Natural killer cell (primary cell): ENCODE measurements at places on chromosomes 13 and 19.

DNA sequence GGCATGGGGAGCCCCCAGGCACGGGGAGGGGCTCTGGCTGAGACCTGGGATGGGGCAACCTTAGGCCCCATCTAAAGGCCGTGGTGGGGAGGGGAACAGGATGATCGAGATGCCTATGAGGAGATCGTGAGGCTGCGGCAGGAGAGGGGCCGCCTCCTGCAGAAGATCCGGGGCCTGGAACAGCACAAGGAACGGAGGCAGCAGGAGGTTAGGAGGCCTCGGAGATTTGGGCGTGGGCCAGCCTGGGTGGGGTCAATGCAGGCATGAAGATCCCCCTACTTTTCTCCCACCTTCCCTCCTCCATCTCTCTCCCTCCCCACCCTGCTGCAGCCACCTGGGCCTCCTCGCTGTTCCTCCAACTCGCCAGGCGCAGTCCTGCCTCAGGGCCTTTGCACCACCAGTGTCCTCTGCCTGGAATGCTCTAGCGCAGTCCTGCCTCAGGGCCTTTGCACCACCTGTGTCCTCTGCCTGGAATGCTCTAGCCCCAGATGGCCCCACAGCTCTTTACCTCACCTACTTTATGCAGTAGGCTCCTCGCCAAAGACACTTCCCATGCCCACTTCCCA lies 19.1 kb upstream of the EBI3 start:
- no peak for DNase-seq

DNA sequence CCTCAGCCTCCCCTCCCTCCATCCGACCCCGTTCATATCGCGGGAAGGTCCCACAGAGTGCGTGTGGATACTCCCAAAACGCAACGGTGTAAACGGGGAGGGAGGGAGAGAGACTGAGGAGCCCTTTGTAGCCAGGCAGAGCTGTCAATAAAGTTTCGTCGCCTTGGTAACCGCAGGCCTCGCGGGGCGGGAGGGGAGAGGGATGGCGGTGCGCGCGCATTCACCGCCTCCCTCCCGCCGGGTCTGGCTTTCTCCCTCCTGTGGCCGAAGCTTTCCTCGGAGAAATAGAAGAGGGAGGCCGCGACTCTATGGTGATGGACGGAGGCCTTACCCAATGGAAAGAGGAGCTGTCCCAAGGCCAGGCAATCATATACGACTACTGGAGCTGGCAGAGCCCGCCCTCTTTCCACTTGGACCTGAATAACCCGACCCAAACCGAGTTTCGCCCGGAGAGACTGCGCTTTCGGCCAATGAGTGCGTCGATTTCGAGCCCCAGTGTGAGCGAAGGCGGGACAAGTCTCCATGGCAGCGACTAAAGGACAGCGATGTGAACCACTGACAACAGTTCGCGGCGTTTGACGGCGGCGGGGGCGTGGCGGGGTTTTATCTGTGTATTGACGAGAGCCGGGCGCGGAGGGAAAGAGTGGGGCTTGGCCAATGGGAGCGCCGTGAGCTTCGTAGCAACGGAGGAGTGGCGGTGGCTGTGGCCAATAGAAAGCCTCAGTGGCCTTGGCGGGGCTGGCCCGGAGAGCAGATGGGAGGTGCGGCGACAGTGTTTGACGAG lies at the start of gene KMT5C:
TSS of gene KMT5C (plus strand) at position 772 of the 784 bp plus-strand sequence. CDS start 2,061 bp downstream, outside the sequence.
- peak; percentile 100 for DNase-seq

- no peak for DNase-seq
Observed at GRCh38 chr13:75010941-75011340, 471.0 kb downstream of the TBC1D4 start.

DNA sequence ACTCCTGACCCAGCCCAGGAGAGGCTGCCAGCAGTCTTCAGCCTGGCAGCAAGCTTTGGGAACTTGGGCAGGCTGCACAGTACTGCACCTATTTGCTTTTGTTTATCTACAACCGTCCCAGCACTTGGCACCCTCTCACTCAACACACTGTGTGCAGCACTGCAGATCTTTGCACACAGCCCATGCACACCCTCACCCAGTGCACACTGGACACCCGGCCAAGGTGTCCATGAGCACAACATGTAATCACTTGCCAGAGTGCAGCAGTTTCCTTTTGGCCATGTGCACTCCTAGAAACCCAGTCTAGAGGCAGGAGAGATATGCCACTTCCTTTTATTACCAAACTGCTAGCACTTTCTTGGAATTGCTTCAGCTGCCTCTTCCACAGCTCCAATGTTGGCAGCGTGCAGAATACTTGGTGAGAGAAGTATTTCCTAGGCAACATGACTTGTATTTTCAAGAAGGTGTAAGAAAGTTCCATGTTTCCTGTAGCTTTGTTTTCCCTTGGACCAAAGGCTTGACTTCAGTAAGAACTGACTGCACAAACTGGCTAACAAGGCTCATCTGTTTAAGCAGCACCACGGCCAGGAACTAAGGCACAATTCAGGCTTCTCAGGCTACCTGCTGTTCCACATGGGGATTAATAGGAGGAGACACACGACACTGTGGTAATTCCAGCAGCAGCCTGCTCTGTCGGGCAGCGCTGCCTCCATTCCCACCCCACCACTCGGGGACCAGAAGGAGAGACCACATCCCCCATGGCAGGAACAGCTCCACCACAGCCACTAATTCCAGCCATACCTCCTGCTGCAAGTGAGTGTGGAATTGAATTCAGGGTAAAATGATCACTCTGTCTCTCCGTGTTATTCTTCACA lies 15.3 kb downstream of the ATP7B start:
- DNase-seq, result no peak

DNA sequence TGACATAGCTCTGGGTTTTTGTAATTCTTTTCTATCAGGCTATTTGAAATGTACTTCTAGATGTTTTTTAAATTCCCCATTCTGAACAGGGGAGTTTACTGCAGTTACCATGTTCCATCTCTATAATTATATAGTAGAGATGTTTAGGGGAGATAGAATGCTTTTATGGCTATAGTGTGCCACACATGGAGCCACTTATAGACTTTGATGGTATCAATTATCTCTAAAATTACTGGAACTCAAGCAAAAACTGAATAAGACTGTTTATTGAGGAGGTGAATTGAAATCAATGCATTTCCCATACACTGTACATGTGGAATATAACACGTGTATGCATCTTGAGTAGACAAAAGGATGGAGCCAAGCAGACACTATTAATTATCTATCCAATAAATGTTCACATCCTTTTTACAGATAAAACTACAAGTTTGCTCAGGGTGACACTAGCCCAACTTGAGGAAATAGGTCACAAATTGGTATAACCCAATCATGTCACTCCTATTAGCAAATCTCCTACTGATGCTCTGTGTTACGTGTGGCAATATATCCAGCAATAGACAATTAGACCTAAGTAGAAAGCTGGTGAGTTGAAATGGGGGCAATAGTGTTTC lies 1882.6 kb downstream of the PCDH9 start:
- DNase-seq, result no peak
